NCI-H2029 treated with DMSO at 0.1 percent for 48 hours (cell line): ENCODE measurements at places on chromosomes 3 and 15.

- DNase-seq: no peak
These were observed 84.7 kb downstream of the EOMES start for GRCh38 chr3:27637346-27637995.

- no peak for DNase-seq
These were observed 427.5 kb upstream of the TBL1XR1 start for GRCh38 chr3:177624528-177625495.

DNA sequence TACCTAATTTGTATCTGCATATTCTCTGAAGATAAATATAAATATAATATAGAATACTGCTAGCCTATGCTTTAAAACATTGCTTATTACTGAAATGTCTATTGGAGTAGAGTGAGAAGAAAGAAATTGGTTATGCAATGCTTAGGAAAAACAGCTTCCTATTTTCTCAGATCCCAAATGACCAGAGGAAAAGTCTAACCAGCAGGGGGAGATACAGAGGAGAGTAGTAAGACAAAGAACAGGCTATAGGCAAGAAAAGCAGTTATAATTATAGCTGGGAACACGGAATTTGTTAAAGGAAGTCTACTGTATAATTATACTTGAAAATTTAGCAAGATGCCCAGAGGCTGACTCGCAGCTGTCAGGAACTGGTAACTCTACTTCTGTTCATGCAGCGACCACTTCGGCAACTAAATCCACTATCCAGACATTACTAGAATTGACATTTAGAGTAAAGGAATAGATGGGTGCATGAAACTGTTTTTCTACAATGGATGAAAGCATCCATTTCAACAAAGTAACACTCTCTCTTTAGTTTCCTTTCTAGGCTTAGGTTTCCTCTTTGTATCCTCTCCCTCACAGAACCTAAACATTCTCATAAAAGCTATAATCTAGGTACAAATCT is 97.2 kb downstream of the TBC1D5 start:
- DNase-seq: peak; percentile 44

GRCh38 chr3:124833710-124834332 is 53.3 kb downstream of the ITGB5 start:
- DNase-seq: no peak

DNA sequence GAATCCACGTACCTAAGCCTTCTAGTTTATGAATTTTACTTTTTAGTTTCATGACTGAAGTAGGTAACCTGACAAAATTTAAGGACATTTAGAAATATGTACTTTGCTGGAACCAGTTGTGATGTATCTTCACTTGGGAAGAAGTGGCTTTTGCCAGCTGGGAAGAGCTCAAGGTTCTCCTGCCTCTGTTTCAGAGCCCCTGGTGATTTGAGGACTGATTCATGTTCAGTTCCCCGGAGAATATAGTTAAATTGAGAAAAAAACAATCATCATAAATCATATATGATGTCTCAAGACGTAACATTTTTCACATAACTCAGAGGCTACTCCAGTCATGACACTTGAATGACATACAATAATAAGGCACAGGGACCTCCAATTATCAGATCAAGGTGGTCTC is 473.4 kb downstream of the EPHA3 start:
- no peak for DNase-seq

DNA sequence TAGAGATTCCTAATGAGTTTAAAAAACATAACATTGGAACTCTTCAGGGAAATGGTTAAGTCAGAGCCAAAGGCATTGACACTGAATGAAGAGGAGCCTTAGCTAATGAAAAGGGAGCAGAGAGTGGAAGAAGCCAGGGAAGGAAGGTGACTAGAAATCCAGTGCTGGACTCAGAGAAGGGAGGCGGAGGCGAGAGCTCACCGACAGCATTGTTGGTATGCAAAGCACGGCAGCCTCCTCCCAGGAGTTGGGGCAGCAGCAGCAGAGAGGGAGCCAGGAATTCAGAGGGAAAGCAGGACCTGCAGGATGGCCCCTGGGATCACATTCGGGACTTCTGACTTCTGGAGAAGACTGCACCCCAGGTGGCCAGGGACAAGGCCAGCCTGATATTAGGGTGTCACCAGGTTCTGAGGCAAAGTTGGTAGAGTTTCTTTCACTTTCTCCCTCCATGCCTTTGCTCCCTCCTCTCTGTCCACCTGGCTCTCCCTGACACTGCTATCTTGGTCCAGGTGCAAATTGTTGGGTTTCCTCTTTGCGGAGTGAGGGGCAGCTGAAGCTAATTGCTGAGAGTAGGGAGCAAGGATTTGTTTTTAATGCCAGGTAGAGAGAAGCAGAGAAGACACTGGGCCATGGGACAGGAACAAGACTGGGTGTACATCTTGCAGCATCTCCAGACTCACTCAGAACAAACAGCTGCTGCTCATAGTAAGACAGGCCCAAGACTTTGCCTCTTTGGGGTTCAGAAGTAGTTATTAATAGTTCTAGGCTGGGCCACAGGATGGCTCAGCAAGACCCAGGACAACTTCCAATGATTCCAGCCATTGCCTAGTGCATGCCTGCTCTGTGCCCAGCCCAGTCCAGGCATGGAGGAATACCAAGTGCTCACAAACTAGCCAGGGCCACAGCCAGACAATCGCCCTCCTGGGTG is 157.9 kb downstream of the TLE3 start:
- no peak for DNase-seq

DNA sequence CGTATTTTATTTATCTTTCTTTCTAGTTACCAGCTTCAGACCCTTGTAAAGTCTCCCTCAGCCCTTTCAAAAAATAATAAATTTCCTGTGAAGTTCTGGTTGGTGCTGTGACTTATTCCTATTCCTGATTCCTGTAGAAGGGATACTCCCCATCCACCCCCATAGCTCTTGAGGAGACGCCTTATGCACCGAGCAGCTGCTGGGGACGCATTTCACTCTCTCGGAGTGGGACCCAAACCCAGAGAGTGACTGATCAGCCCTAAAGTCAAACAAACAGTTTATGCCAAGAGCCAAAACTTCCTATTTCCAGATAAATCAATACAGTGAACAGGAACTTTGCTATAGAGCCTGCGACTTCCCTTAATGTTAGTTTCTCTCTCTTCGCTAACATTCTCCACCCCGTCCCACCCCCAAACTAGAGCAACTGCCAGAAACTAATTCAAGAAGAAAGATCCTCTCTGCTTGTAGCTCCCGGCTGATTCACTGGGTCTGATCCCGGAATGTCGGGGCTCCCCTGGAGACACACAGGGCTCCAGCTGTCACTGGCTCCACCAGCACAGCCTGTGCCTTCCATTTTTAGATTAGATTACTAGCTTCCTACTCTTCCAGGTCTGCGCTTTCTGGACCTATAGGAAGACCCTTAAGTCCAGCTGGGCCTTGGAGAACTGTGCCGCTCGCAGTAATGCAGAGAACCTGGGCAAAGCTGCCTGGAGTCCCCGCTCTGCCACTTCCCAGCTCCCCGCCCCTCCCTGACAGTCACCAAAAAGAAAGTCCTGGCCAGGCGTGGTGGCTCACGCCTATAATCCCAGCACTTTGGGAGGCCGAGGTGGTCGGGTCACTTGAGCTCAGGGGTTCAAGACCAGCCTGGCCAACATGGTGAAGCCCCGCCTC is 45.2 kb downstream of the KLHL25 start:
- no peak for DNase-seq

GRCh38 chr15:95626501-95627361 is 703.8 kb upstream of the NR2F2 start:
- DNase-seq: no peak

DNA sequence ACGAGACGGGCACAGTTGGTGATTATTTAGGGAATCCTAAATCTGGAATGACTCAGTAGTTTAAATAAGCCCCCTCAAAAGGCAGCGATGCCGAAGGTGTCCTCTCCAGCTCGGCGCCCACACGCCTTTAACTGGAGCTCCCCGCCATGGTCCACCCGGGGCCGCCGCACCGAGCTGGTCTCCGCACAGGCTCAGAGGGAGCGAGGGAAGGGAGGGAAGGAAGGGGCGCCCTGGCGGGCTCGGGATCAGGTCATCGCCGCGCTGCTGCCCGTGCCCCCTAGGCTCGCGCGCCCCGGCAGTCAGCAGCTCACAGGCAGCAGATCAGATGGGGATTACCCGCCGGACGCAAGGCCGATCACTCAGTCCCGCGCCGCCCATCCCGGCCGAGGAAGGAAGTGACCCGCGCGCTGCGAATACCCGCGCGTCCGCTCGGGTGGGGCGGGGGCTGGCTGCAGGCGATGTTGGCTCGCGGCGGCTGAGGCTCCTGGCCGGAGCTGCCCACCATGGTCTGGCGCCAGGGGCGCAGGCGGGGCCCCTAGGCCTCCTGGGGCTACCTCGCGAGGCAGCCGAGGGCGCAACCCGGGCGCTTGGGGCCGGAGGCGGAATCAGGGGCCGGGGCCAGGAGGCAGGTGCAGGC is 318.0 kb downstream of the FGF12 start:
- DNase-seq: no peak

GRCh38 chr3:64184621-64185020 is 40.6 kb downstream of the PRICKLE2 start:
- DNase-seq: no peak

DNA sequence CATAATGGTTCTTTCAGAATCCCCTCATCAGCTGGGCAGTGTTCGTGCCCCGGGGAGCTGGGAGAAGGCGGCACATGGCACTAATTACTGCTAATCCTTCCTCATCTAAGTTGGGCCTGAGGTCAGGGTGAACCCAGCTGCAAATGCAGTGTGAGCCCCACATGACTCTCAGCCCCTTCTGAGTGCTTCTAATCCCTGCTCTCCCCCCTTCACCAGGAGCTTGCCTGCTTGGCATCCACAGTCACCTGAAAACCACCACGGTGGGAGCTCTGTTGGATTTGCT is 455 bp upstream of the TRPM1 start:
- DNase-seq: no peak

GRCh38 chr15:79977431-79978054 is 6.5 kb upstream of the BCL2A1 start:
- no peak for DNase-seq

DNA sequence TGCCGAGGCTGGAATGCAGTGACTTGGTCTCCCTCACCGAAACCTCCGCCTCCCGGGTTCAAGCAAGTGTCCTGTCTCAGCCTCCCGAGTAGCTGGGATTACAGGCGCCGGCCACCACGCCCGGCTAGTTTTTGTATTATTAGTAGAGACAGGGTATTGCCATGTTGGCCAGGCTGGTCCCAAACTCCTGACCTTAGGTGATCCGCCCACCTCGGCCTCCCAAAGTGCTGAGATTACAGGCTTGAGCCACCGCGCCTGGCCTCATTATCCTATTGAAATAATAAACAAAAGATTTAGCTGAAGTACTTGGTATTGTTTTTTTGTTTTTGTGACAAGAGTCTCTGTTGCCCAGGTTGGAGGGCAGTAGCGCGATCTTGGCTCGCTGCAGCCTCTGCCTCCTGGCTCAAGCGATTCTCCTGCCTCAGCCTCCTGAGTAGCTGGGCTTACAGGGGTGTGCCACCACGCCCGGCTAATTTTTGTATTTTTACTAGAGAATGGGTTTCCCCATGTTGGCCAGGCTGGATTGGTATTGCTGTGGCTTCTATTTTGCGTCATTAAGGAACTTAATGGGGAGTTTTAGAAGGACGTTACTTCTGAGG is 1.5 kb downstream of the RPL35A start:
- no peak for DNase-seq

- peak; percentile 50 for DNase-seq
These were observed 53.8 kb downstream of the IQSEC1 start for GRCh38 chr3:13019243-13020095.

GRCh38 chr3:193270451-193270850 is 29.4 kb downstream of the PLAAT1 start:
- DNase-seq: peak; percentile 33

DNA sequence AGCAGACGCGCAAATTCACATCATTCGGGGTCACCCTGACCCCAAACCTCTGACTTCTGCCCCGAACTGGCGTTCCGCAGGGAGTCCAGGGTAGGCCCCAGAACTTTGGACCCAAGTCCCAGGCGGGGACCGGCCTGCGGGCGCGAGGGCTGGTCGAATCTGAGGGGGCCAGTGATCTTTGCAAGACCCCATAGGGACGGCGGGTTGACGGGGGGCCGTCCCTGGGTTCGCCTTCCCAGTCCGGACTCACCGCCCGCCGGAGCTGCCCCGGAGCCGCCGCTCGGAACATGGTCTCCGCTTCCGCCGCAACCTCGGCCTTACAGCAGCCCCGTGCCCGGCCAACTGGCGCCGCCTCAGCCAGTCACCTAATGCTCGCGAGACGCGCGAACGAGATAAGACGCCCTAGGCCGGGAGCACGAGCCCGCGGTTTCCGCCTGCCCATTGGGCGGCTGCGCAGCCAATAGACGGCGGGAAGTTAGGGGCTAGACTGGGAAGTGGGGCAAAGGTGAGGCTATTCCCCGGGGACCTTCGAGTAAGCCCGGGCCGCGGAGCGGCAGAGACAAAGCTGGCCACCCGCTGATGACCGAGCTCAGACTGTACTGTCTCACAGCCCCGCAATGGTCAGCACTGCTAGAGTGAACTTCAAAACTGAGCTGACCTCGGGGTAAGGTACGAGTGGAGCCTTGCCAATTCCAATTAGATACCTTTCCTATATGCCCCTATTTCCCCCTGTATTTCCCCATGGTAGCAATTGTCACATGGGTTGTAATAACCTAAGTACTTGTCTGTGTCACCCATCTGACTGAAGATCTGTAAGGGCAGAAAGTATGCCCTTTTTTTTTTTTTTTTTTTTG is at the start of gene ETFA:
Gene ETFA, minus strand, starts transcription at position 370 of the 854 bp plus-strand sequence. Its CDS starts 81 bp downstream, at position 289.
- peak; percentile 27 for DNase-seq

GRCh38 chr3:5294356-5294755 is 106.8 kb downstream of the EDEM1 start:
- DNase-seq: no peak

- DNase-seq: no peak
These were observed 46.5 kb downstream of the ACAA1 start for GRCh38 chr3:38090453-38090852.

DNA sequence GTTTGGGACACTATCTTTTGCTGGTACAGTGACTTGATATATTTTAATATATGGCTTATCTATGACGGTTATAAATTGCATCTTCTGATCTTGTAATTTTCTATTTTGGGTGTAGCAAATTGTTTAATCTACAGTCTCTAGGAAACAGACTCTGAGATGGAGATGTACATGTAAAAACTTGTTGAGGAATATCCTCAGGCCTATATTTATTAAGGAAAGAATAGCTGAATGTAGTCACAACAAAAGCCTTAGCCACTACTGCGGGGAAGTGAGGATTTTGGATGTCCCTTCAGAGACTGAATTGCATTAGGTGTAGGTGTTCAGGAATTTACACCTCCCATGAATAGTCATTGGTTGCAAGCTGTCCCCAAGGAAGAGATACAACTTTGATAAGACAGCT is 13.8 kb upstream of the OR5K3 start:
- DNase-seq: no peak

GRCh38 chr15:68348081-68348480 is 70.5 kb downstream of the FEM1B start:
- DNase-seq: no peak

DNA sequence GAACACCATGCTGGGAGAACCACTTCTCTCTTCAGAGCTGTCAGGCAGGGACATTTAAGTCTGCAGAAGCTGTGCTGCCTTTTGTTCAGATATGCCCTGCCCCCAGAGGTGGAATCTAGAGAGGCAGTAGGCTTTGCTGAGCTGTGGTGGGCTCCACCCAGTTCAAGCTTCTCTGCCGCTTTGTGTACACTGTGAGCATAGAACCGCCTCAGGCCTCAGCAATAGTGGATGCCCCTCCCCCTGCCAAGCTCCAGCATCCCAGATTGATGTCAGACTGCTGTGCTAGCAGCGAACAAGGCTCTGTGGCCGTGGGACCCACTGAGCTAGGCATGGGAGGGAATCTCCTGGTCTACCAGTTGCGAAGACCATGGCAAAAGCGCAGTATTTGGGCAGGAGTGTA is 121.6 kb downstream of the NFKBIZ start:
- no peak for DNase-seq

- no peak for DNase-seq
These were observed 141.4 kb downstream of the TGFBR2 start for GRCh38 chr3:30747771-30748281.

- no peak for DNase-seq
These were observed 572.6 kb downstream of the FOXP1 start for GRCh38 chr3:71010726-71011455.
